ENCODE measurements at places on chromosomes 6 and 20. TPM values are rescaled to one million over a fixed set of nuclear protein-coding genes. Genes with fewer than 3 reads are reported as not detected.

Gene BANF2
- total RNA-seq, result not detected

Gene CNKSR3
- total RNA-seq, result not detected

Gene LCA5
- 0.10 TPM for total RNA-seq

Gene TRIM10
- 0.37 TPM for total RNA-seq

Gene MYT1
- total RNA-seq, result not detected

Gene DACT2
- total RNA-seq, result 0.78 TPM

Gene THEMIS
- 58.0 TPM for total RNA-seq

Gene NRN1
- total RNA-seq, result 5.8 TPM

Gene CGA
- not detected for total RNA-seq

Gene TBP
- 25.7 TPM for total RNA-seq

Gene BIRC7
- not detected for total RNA-seq

Gene SLC25A27
- not detected for total RNA-seq

Gene MUC21
- not detected for total RNA-seq

Gene GRM1
- not detected for total RNA-seq

Gene TULP1
- not detected for total RNA-seq

Gene PARD6B
- 4.5 TPM for total RNA-seq

Gene NRM
- 32.3 TPM for total RNA-seq

Gene CCN5
- total RNA-seq, result not detected

Gene OOEP
- total RNA-seq, result 1.0 TPM

Gene TSBP1
- not detected for total RNA-seq

Gene CPNE5
- total RNA-seq, result 2.7 TPM

Gene RAB44
- total RNA-seq, result 0.12 TPM

Gene TRIM31
- not detected for total RNA-seq

Gene CST1
- total RNA-seq, result not detected

Gene CALHM6
- 86.6 TPM for total RNA-seq

Gene PCIF1
- total RNA-seq, result 42.8 TPM
